ENCODE measurements at places on chromosomes 16 and 17.

- no peak for DNase-seq
These were observed 251.6 kb downstream of the GSG1L start for GRCh38 chr16:27811881-27812280.

DNA sequence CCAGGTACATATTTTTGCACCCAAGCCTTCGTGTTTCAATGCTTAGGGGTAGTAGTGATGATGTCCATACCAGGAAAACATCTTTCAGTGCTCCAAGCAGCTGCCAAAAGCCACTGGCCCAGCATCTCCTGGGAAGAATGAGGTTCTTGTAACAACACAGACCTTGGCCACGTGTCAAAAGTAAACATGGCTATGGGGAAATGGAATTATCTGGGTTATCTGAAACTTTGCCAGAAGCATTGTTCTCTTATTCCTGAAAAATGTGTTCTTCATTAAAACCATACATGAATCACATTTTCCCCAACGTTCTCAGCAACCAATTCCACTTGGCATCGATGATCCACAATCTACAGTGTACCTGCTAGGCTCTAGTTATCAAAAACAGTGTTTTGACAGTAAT is 524.2 kb upstream of the EEF2KMT start:
- DNase-seq, result no peak

GRCh38 chr17:7329997-7330637 is 982 bp upstream of the NEURL4 start:
- DNase-seq, result peak; percentile 59

GRCh38 chr17:40796846-40797245 is 2.9 kb downstream of the KRT28 start:
- no peak for DNase-seq

GRCh38 chr16:31216422-31217135 is at the start of gene PYDC1:
Gene PYDC1 (minus strand): TSS chr16:31217135. CDS start chr16:31217028, 107 bp downstream.
- no peak for DNase-seq

- DNase-seq, result no peak
These were observed 151.7 kb downstream of the CNTNAP4 start for GRCh38 chr16:76428858-76429257.

GRCh38 chr17:53722407-53722806 is 100.3 kb upstream of the KIF2B start:
- no peak for DNase-seq

- DNase-seq, result no peak
These were observed 22.9 kb downstream of the BANP start for GRCh38 chr16:87974178-87974577.

DNA sequence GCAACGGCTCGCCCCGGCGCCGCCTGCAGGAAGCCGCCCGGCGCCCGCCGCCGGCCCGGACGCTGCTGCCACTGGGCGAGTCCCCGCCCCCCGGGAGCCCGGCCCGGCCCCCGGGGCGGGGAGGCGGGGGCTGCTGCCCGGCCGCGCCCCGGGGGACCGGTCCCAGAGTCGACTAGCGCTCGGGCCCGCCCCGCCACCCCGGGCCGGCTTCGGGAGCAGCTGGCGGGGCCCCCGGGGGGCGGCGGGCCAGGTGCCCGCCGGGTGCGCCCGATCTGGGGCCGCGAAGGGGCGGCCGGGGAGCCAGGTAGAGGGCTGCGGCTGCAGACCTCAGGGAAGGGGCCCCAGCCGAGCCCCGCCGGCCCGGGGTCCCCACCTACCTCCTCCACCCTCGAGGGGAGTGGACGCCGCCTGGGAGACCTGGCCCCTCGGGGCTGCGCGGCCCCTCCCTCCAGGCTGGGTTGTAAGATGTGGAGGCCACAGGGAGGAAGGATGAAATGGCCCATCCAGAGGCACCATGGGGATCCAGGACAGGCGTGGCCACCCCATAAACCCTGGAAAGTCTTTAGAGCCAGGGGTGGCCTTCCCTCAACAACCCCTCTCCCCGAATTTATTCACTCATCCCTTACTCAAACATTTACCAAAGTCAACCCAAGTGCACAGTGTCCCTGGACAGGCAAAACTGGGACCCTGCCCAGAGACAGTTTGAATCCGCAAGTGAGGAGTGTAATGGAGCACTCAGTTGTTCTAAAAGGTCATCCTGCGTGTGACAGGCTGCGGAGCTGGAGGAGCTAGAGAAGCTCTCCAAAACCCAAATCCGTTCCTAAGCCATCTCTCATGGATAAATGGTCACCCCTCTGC is at the start of gene CDYL2:
Gene CDYL2, minus strand, starts transcription at position 73 of the 858 bp plus-strand sequence. CDS start 425 bp downstream, outside the sequence.
- peak; percentile 6 for DNase-seq

DNA sequence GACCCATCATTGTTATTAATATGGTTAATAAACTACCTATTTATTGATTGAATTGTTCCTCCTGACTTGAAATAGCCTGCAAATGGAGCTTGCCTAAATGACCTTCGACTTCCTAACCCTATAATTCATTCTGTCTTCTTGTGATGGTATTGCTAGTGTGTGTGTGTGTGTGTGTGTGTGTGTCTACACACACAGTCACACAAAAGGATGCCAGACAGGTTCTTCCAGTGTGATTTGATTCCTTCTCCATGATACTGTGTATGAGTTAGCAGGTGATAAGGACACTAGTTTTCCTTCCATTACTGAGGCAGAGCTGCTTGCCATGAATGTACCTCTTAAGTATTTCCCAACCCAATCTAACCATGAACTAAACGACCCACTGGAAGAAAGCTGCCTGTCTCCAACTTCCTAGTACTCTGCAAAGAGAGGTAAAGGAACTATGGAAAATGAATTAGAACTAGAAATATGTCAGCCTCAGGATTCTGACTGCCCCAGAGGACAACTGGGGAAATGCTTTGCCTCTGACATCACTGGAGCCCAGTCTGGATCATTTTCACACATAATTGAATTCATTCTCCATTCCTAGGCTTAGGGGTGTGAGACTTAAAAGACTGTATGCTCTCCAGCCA is 3.5 kb upstream of the CDC6 start:
- DNase-seq, result no peak

DNA sequence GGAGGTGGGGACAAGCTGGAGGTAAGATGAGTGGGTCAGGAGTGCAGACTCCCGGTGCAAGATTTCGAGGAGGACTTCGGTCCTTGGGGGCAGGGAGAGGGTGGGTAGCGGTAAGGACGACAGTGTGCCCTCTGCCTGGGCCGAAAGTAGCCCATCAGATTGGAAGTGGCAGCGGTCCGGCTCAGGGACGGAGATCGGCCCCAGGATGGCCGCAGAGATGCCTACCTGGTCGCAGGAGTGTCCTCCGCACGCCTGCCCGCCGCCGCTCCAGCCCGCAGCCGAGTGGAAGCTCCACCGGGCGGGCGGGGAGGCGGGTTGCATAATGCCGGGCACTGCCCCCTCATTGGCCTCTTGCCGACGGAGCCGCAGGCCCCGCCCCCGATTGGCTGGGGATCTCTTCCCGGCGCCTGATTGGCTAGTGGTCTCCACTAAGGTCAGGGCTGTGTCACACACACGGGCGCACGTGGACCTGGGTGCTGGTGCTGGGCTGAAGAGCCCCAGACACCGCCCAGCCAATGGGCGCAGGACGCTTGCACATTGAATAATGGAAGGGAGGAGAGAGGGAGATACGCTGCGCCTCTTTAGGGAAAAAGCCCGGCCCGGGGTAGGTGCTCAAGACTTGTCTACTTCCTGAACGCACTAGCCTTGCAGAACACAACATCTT is at the start of gene PER1:
Gene PER1, minus strand, starts transcription at position 293 of the 664 bp plus-strand sequence. CDS start 1,698 bp downstream, outside the sequence.
- DNase-seq, result peak; percentile 80

GRCh38 chr17:31096106-31096436 is 1.3 kb downstream of the NF1 start:
- DNase-seq, result no peak

GRCh38 chr17:55722742-55723487 is at the start of gene TMEM100:
Gene TMEM100 (minus strand): TSS chr17:55722864. CDS start chr17:55721070, 1,794 bp downstream.
- DNase-seq, result no peak

- no peak for DNase-seq
These were observed 171.8 kb upstream of the FOXF1 start for GRCh38 chr16:86338403-86339115.

DNA sequence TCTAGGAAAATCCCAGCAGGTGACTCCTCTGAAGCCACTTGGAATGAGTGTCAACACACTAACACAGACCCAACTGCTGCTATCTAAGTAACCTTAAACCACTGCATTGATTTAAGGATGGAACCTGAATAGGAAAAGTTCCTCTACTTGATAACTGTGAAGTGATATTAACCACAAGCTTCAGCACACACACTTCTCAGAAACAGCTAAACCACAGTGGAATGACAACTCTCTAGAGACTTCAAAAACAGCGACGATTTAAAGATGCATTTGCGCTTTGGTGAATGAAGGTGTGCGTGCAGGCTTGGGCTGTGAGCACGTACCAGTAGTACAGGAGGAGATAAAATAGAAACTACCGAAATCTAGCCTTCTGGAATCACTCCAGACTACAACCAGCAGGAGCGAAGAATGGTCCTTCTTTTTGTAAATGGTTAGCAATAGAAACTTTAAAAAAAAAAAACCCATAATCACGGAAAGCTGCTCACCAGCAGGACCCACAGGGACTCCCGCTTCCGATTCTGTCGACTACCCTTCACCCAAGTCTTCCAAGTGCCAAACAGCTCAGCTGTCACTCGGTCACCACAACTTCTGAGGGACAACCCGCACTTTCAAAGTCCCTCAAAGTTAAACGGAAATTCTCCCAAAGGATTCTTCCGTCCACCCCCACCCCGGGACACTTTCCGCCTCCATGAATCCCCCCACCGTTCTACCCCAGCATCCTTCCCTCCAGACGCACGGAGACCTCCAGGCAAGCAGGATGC is 137.7 kb upstream of the CORO6 start:
- peak; percentile 10 for DNase-seq

GRCh38 chr16:19153876-19154275 is 14.2 kb upstream of the SYT17 start:
- DNase-seq, result no peak

- DNase-seq, result no peak
These were observed 46.2 kb downstream of the XPO6 start for GRCh38 chr16:28165598-28165997.
